ENCODE measurements at places on chromosomes 6 and 20.

GRCh38 chr6:25025919-25026301 is 90.2 kb upstream of the RIPOR2 start:
- no peak for DNase-seq

DNA sequence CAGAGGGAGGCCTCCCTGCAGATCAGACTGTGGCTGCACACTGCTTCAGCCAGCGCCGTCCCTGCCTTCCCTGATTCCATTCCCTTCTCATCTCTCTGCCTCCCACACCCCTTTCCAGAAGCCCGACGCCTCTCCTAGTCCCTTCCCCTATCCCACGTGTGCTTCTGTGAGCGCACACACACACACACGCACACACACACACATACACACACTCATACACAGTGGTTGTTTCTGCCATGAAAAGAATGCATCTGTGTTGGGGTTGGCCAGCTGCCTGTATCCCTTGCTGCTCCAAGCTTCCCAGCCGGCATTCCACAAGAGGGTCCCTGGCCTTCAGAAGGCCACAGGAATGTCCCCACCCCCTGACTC is 51.7 kb downstream of the MOCS1 start:
- DNase-seq, result peak; percentile 97

DNA sequence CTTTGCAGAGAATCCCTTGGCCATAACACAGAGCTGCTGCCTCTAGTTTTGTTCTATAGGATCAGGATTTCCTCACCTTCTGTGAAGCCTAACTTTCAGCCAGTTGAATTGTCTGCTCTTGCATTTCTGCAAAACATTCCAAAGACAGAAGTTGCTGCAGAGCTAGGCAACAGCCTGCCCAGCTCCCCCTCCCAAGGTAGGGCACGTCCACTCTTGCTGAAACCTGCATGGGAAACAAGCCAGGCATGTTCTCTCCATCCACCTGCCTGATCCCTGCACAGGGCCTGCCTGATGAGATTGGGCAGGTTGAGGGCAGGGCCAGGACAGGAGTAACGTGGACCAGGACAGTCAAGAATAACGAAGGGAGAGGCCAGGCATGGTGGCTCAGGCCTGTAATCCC is 58.9 kb upstream of the NAA20 start:
- DNase-seq, result no peak

GRCh38 chr20:57614490-57615444 is 5.5 kb downstream of the ZBP1 start:
- no peak for DNase-seq

DNA sequence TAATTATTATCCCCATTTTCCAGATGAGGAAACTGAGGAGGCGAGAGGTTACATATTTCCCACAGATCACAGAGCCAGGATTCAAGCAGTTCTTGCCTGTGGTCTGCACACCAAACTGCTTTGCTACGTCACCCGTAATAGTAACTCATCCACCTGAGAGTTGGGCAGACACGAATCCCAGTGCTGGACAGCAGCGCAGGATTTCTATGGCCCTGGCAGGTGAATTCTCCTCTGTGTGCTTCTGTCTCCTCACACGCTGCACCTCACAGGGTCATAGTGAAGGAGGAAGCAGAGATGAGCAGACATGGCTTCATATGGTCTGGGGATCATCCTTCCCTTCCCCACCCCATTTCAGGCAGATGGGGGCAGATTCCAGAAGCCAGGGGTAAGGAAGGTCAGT is 127.0 kb upstream of the LRFN2 start:
- DNase-seq, result no peak

DNA sequence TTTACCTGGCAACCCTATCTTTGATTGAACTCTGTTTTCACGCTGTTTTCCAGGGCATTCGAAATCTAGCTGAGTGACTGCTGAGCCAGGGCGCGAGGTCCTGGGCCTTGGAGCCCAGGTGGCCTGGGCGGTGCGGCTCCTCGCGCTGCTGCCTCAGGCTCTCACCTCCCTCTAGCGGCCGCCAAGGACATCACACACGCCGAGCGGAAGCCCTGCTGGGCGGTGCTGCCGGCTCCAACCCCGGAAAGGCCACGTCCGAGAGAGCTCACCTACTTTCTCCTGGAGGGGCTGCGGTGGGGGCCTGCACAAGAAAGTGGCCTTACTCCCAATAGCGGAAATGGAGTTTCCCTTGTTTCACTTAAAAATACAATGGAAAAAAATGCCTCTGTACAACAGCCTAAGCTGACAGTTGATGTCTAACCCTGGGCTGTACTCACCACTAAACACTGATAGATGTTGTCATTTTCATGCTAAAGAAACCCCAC is 77.7 kb downstream of the ELOVL4 start:
- peak; percentile 56 for DNase-seq

GRCh38 chr20:56409521-56409920 is 2.5 kb upstream of the CASS4 start:
- no peak for DNase-seq

GRCh38 chr20:62581806-62582205 is 60.5 kb upstream of the SLCO4A1 start:
- DNase-seq, result no peak
